ENCODE measurements at places on chromosomes 5 and 9.

- DNase-seq = no peak
Measured at GRCh38 chr5:178353461-178353860, 120.9 kb upstream of the PHYKPL start.

DNA sequence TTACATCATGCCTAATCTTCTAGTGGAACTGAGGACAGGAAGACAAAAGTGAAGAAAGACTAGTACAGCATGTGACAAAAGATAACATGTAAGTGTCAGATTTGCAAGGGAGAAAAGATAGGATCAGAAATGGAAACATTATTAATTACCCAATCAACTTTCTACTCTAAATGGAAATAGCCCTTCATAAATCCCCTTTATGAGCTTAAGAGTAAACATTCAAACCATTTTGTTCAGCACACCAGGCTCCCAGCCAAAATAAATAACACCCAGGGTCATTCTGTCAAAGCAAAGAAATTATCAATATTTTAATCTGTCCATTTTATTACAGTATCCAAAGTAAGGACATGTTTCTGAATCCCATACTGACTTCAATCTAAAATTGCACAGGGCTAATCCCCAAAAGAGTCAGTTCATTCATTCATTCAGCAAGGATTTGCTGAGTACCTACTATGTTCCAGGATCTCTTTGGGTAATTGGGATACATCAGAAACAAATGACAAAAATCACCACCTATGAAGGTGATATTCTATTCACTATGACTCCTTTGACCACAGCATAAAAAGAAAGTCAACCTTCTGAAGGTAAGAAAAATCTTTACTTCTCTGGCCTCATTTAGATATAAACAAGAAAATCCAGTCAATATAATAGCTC, 5.3 kb downstream of the PRELID2 start:
- no peak for DNase-seq

- DNase-seq = no peak
Measured at GRCh38 chr5:115599502-115599901, 2.8 kb downstream of the TICAM2 start.

- no peak for DNase-seq
Measured at GRCh38 chr5:71586052-71586940, 844 bp upstream of the MCCC2 start.

DNA sequence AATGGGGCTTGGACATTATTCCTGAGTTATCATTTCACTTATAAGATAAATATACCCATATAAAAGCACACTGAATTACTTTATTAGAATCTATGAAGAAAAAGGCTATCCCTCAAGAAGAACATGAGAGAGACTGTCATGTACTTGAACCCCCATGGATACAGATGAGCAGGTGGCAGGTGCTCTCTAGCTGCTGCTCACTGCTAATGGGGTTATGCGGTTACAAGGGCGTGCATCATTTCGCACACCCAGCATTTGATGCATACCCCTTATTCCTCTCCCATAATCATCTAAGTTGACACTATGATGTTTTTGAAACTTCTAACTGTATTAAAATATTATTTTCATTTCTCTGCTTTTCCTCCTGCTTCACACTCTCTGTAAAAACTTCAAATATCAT, 16.4 kb downstream of the ITK start:
- DNase-seq = no peak

- no peak for DNase-seq
Measured at GRCh38 chr9:21965401-21965951, 28.7 kb downstream of the CDKN2A start.

GRCh38 chr9:21812415-21812814, 10.0 kb downstream of the MTAP start:
- DNase-seq = no peak

DNA sequence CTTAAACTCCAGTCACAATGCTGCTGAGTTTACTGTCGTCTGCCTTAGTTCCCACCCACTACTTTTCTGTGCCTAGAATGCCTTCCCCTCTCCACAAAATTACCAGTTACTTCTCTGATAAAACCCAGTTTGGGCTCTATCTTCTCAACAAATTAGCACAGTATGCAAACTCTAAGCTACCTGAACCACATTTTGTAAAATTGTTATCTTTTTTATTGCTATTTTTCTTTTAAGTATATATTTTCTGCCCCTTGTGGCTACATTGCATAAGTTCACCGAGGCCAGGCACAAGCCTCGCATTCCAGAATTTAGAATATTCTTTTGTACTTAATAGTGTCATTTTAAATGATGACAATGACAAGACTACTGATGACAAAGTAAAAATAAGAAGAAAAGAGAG, 60.0 kb downstream of the POU5F2 start:
- DNase-seq = no peak

DNA sequence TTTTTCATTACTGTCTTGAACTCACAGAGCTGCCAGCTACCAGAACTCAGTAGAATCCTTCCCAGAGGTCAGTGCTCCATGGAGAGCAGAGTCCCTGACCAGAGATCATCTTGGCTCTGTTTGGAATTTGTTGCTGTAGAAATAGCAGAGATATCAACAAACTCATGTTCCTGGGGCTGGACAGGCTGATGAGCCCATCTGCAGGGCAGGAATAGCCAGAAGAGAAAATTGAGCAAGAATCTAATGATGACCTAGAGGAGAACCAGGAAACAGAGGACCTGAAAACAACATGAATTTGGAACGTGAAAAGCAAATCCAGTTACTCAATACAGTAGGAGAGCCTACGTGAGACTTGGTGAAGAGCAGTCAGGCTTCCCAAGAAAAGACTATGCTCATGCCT, 437.8 kb downstream of the PLK2 start:
- no peak for DNase-seq

GRCh38 chr9:3035579-3036332, 191.9 kb upstream of the PUM3 start:
- DNase-seq = no peak

DNA sequence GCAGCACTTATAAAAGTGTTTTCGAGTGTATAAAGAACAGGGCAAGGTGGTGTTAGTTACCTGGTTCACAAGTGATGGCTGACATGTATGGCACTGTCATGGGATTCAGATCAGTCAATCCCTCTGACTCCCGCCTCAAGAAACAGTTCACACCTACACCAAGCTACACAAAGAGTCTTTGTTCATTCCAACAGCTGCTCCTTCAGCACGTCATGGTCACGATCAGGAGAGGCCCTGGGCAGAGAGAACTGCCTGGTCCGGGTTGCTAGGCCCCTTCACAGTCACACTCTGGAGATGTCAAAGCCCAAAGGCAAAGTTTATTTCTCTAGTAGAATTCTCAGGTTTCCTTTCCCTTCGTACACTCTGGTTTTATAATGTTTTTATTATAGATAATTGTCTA, 426.7 kb downstream of the ZSWIM6 start:
- DNase-seq = no peak

DNA sequence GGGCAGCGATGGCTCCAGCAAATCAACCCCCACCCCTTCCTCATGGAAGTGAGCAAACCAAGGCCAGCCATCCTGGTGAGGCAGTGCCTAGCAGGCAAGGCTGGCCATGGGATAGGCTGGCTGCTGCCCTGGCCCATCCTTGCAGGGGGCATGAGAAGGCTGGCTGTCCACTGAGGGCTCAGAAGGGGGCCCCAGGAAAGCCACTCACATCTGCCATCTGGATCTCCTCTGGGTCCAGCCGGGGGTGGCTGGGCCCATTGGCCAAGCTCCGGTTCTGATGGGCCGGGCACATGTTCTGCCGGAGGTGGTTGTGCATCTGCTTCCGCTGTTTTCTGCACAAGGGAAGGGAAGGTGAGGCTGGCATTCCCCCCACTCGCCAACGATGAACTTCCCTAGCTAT, 57.1 kb downstream of the PSD2 start:
- no peak for DNase-seq

DNA sequence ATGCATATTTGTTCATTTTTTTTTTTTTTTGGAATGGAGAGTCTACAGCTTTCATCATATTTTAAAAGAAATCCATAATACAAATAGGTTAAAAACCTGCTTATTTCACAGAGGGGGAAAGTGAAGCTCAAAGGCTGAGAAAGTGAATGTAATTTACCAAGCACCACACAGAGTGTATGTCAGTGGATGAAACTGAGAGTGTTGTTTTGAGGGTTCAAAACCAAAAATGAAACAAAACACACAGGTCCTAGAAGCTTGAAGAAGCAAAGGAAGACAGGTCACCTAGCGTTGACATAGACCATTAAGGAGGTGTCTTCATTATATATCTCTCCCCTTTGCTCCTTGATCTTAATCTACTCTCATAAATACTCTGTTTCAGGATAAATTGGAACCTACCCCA, 7.5 kb downstream of the NMUR2 start:
- no peak for DNase-seq

DNA sequence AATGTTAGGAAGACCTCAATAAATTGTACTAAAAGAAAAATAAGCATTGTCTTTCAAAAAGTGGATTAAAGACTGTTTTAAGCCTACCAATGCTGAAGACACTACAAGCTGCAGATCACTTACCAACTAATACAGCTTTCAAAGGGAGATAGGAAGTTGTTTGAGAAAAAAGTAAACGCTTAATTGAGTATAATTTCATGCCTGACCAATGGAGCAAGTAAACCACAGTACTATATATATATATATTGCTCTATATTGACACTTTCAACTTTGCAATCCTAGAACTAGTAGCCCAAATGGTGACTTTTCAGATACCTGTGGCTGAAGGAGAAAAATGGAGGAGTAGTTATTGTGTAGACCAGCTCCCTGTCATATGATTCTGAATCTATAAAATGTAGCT, 85.7 kb downstream of the FREM1 start:
- DNase-seq = no peak

DNA sequence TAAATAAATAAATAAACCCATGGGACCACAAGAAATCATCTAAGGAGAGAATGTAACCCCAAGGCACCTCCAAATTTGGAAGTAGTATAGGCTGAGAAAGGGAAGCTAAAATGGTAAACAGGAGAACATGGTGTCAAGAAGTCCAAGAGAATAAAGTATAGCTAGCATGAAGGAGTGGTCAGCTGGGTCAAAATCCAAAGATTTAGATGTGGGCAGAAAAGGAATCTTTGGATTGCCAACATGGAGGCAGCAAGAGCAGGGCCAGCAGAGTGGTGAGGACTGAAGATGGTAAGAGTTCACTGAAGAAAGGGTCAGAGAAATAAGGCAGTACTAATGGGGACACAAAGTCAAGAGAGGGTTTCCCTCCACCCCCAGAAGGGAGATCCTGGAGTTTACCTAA, 53.0 kb downstream of the TSSK1B start:
- no peak for DNase-seq

DNA sequence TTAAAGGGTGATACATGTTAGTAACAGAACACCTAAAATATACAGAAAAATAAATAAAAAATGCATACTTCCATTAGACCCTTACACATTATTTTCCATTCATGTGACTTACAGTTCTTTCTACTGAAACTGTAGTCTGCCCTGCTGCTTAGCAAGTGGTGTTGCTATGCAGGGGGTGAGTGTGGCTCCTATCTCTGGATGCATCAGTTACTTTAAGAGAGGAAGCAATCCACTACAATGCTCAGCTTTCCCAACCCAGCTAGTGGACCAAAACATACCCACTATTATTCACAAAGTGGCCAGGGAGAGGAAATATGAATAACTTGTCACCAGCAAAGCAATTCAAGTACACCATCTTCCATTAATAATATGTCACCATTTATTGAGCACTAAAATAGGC, 121.8 kb downstream of the DOCK2 start:
- DNase-seq = no peak

DNA sequence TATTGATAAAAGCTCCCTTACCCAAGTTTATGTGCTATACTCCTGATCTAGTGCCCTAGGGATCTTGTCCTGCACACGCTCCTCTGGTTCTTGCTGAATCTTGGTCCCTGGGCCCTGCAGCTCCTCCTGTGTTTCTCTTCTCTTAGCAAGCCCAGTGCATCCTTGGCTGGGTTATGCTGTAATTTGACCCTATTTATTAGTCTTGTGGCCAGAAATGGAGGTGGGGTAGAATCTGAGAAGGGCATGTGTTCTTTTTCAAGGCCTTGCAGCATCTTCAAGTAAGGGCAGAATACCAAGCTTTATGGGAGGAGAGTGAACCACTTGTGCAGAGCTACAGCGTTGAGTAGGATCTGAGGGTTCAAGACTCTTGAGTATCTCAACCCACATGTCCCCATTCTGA, 366.8 kb downstream of the FAM170A start:
- no peak for DNase-seq

DNA sequence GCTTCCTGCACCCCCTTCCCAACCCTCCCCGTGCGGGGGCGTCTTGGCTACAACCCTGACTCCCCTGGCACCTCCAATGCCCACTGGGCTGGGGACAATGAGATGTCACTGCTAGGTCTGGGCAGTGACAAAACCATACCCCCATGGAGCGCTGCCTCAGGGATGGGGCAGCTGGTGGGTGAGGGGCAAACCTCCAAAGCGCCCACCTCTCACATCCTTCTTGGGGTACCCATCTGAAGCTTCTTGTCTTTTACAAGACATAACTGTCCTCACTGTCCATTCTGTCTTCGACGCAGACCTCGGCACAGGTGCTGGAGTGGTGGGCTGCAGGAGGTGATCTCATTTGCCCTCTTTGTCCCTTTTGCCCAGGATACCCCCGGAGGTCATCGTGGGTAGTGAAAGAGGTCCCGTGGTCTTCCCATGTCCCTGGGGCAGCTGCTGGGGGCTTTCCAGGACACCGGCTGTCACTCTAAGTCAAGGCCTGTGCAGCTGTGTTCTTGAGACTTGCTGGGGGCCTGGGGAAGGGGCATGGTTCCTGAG, 27.8 kb upstream of the CSF1R start:
- DNase-seq = no peak

DNA sequence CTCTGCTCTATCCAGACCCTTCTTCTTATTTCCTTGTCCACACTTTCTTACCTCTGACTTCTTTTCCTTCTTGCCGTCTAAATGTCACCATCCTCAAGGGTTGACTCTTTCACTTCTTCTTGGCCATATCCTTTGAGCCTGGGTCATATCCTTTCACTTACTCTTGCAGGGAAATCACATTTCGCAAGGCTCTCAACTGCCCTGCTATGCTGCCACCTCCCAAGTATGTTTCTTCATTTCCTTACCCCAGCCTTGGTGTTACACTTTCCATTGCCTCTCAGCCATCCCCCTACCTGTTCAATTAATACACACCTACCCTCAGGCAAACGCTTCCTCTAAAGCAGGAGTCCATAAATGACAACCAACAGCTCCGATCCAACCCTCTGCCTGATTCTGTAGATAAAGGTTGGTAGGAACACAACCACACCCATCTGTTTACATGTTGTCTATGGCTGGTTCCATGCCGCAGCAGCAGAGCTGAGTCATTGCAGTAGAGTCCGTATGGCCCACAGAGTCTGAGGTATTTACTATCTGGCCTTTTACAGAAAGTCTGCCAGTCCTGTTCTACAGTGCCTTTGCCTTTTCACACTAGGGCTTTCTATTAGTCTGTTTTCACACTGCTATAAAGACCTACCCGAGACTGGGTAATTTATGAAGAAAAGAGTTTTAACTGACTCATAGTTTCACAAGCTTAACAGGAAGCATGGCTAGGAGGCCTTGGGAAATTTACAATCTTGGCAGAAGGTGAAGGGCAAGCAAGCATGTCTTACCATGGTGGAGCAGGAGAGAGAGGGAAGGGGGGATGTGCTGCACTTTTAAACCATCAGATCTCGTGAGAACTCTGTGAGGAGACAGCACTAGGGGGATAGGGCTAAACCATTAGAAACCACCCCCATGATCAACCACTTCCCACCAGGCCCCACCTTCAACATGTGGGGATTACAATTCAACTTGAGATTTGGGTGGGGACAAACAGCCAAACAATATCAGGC, 97.9 kb downstream of the SV2C start:
- DNase-seq = no peak

GRCh38 chr9:94084314-94084713, at the start of gene PTPDC1:
Gene PTPDC1, plus strand, starts transcription at chr9:94084464. Its CDS starts 67 bp downstream, at chr9:94084531.
- DNase-seq = no peak

Data from stimulated activated CD4-positive, alpha-beta T cell treated with anti-CD3 and anti-CD28 coated beads, Interleukin-15, amount 100 ng/mL, for 1 hour (primary cell).